Femur (tissue), 1 donor: ENCODE measurements at places on chromosomes 1 and 21.
A peak's percentile ranks its signal among the peaks of the same experiment; 100 is the strongest.

DNA sequence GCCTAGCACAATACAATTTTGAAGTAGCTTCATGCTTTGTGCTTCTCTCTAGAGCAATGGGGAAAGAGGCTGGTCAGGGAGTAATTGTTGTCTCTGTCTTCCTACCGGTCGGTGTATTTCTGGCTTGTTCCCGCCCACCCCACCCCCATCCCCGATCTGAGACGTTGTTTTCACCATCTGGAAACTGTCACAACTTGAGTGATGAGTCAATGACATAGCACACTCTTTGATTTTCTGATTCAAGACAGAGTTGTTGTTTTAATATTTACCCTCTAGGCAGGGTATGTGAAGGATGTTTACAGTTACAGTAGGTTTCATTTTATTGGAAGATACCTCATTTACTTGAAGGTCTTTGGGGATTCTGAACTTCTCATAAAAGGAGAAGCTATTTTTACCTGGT, 7.0 kb downstream of the IL12RB2 start:
- DNase-seq = no peak

- DNase-seq = no peak
Measured at GRCh38 chr1:65233782-65234181, 75.6 kb upstream of the DNAJC6 start.

DNA sequence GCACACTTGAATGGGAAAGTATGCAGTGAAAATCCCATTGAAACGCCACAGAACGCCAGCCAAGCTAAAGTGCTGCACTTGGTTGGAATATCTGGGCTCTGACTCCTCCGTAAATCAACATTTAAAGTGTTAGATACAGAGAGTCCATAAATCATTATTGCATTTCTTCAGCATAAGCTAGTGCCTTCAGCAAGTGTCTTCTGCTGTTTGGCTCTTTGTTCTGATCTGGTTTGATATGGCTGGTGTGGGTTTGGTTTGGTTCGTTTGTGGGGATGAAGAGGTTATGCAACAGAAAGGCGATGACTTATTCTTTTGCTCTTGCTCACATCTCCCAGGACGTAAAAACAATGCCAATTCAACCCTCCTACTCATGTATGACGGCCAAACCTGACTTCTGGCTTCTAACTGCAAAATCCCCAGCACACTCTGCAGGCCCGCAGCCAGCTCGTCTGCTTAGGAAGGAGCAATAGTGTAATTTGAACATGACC, 121.8 kb upstream of the ERG start:
- DNase-seq = peak; percentile 75

DNA sequence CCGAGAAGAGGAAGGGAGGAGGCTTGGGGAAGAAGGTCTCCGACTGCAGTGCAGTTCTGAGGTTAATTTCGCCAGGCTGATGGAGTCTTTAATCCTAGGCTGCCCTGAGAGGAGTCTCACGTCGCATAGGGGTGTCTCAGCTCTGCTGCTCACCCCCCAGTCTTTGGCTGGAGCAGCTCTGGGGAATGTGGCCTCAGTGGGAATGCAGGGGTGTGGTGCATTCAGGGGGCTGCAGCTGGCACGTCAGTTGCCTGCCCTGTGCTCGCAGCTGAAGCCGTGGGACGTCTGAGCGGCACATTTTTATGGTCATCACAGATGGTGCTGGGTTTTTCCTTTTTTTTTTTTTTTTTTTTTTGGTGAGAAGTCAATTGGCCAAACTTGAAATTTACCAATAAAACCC, 38.2 kb downstream of the ACTN2 start:
- peak; percentile 66 for DNase-seq

GRCh38 chr1:179167418-179167777, 62.1 kb downstream of the ABL2 start:
- no peak for DNase-seq
